ENCODE measurements at places on chromosomes 2 and 18.

DNA sequence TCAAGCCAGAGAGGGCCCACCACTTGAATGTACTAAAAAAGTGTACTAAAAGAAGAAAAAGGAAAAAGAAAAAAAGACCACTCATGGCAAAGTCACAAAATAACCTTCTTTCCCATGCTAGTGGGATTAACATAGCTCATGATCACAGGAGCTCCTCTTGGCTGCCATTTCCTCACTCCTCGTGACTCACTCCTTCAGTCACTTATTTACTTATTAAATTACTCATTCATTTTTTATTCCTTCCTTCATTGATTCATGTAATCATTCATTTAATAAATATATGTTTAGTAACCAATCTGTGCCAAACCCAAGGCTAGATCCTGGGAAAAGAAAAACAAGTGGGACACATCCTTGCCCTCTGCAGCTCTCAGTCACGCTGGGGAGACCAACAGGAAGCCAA, 300.5 kb downstream of the INSIG2 start:
- DNase-seq: no peak

GRCh38 chr18:1078301-1078700, 173.6 kb downstream of the ADCYAP1 start:
- DNase-seq: no peak

GRCh38 chr2:18623782-18624181, 34.4 kb upstream of the NT5C1B start:
- no peak for DNase-seq

DNA sequence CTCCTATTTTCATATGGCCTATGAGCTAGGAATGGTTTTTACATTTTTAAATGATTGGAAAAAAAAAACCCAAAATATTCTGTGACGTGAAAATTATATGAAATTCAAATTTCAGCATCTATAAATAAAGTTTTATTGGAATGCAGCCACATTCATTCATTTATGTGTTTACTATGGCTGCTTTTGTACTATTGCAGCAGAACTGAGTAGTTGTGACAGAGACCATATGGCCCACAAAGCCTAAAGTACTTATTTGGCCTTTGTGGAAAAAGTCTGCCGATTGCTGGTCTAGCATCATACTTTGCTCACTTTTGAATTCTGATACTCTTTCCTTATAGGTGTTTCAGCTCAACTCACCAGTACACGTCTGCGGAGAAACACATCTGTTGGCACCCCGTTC, 39.0 kb downstream of the MYO3B start:
- DNase-seq: no peak

DNA sequence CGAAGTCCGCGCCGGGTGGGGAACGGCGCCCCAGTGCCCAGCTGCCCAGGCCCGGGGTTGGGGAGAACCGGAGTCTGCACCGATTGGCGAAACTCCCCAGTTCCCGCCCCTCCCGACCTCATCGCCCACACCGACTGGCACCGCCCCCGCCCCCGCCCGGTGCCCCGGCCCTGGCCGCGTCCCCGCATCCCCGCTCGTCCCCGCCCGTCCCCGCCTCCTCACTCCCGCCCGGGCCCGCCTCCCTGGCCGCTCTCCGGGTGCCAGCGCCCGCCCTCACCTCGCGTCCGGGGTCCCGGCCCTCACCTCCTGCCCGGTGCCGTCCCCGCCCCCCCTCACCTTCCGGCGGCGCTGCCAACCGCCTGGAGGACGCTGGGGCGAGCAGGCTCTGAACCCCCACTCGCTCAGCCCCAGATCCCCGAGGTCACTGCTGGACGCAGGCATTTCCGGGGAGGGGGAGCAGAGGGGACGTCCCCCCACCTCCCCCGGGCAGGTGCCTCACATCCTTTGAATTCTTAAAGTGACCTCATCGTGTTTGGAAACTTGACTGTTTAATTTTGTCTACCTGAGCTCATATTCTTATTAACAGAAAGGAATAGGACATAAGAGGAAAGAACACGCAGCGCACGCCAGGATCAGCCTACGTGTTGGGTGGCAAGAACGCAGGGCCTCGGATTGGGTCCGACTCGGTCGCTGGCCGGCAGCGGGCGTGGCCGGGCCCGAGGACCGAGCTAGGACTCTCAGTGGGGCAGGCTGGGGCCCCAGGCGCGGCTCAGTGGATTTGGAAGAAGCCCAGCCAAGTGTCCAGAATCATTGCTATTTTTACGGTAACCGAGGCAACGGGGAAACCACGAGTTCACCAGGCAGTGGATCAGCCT, at the start of gene FAM110C:
Gene FAM110C, minus strand, starts transcription at position 35 of the 875 bp plus-strand sequence. CDS start 120 bp downstream, outside the sequence.
- DNase-seq: no peak

DNA sequence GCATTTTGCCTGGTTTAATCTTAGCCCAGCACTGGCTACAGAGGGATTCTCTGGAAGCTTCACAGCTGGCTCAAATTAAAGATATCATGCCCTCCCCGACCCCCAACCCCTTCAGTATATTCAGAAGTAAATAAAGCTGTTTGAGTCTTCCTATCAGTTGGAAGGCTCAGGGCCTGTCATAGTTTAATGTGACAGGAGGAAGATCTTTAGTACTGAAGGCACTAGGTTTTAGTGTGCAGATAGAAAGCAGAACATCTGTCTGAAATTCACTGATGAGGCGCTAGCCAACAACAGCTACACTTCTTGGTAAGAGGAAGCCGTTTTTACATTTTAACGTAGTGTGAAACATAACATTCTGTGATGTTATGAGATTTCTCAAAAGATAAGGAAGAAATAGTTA, 969.1 kb upstream of the CDH2 start:
- no peak for DNase-seq

GRCh38 chr2:190451561-190452176, 43.5 kb downstream of the MFSD6 start:
- DNase-seq: no peak

GRCh38 chr18:43888598-43888997, 611.3 kb upstream of the SYT4 start:
- DNase-seq: no peak

DNA sequence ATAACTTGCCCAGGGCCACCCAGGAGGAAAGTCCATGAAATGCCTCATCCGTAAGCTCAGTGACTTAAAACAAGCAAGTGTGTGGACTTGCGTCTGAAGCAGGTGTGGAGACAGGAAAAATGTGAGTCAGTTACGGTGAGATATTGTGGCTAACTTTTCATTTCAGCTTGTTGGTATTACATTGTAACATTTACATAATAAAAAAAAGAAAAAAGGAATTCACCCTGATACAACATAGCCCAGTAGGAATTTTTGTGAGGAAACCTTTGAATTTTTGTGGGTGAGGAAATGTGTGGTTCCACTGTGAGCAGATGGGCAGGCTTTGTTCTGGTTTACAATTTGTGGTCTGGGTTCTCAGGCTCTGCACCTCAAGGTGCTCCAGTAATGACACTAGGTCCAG, 33.7 kb upstream of the LYPD6B start:
- DNase-seq: no peak

GRCh38 chr2:240635998-240636547, 10.8 kb downstream of the GPR35 start:
- no peak for DNase-seq

DNA sequence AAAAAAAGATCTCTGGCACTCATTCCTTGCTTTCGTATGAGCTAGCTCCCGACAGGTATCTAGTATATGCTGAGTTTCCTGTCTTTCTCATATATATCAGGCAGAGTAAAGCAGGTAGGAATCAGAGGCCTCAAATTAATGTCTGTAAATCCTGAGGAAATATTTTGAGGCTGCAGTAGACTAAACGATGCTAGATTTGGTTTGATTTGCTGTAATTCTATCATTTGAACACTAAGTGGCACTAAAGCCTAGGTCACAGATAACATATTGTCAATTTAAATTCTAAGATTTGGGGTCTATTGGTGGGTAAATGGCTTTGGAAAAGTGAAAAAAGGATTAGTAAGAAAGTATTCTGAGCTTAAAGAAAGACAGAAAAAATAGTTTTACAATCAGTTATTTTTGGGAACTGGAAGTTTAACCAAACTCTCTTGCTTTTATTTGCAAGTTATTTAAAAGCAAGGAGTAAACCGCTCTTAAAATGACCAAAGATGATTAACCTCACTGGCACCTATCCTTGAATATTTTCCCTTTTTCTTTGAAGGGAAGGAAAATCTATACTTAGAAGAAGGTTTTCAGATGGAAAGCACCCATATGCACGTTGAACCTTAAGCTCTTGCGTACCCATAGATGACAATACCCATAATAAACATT, 37.6 kb upstream of the SLC4A10 start:
- DNase-seq: no peak

- no peak for DNase-seq
Measured at GRCh38 chr2:241981076-241981700, 111.7 kb downstream of the RTP5 start.

DNA sequence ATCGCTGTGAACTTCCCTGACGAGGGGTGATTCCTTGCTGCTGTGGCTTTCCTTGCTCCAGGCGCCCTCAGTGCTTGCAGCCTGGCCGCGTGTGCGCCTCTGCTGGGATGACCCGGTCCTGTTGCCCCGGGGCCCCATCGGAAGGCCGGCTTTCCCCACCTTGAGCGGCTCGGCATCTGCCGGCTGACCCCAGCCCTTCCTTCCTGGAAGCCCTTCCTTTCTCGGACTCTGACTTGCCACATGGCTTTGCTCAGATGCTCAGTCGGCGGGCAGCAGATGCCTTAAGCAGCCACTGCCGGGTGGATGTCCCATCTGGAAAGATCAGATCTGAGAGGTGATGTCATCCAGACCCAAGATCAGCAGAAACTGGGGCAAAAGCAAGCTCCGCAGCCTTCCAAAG, 100.5 kb upstream of the ODC1 start:
- DNase-seq: no peak
